Substantia nigra (tissue), 51 donors: ENCODE measurements at places on chromosomes 11 and 22.

GRCh38 chr11:9688716-9689511, 25.0 kb downstream of the SWAP70 start:
- DNase-seq: no peak

DNA sequence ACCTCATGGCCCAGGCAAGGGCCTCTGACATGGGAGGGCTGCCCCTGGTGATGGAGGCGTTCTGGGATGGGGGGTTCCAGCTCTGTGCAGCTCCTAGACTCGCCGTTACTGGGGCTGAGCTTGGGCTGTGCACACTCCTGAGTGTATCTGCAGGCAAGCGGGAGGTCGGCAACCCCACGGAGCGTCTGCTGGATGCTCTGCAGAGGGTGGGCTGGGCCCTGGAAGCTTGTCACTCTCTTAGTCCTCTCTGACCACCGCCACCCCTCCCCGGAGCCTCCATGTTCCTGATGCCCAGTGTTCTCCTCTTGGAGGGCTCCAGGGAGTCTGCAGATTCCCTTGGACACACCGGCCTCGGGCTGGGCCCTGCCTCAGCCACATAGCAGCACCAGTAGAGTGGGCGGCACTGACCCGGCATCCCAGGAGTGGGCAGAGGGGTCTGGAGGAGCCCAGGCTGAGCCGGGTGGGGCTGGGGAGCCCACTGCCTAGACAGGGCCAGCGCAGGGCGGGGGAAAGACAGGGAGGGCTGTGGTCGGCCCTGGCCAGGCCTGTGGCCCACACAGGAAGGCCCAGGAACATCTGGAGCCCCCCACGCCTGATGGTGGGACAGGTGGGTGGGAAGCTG, 20.6 kb upstream of the MUC5B start:
- no peak for DNase-seq

GRCh38 chr22:23062616-23063538, 7.4 kb upstream of the GNAZ start:
- no peak for DNase-seq

GRCh38 chr11:112100462-112100861, 13.8 kb downstream of the SDHD start:
- no peak for DNase-seq

- DNase-seq: peak; percentile 80
Measured at GRCh38 chr11:65290448-65291165, 24.1 kb upstream of the CDC42EP2 start.

DNA sequence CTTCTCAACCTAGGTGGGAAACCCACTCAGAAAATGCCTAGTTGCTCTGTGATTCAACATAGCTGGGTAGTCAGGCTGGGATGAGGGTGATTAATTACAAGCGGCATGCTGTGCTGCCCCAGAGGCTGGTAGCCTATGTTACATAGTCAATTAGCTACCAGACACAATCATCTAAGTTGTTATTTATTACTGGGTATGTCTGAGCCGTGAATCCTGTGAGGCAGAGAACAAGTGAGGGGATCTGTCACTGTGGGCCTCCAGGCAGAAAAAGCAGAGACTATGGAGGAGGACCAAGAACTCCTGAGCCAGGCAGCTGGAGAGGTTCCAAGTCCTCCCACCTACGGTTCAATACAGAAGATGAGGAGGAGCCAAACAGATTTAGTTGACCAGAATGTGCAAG, 186.6 kb upstream of the BDNF start:
- no peak for DNase-seq

DNA sequence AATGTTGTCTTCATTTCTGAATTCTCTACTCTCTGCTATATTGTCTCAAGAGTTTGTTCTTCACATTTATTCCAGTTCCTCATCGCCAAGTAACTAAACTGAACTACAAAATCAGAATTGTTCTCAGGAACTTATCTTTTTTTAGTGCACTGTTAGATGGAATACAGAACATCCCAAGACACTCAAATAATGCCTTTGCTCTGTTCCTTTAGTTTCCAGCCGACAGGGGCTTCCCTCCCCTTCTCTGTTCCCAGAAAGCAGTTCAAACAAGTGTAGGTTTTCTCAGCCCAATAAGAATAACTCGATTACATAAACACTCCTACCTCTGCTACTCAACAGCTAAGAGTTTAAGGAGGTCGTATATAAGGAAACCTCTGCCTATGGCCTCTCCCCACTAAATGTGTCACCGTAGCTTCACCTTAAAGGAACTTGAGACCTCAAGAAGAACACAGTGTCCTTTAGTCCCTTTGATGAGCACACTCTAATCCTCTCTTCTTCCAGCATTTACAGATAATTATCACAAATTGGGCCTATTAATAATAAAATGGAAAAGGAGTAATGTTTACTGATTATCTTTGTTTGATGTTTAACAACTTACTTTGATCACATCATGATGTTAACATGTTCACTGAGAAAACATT, 6.9 kb downstream of the POU2AF3 start:
- DNase-seq: no peak

GRCh38 chr22:49735411-49735900, 92.2 kb downstream of the BRD1 start:
- no peak for DNase-seq

- no peak for DNase-seq
Measured at GRCh38 chr11:11311169-11311568, 41.9 kb downstream of the CSNK2A3 start.

DNA sequence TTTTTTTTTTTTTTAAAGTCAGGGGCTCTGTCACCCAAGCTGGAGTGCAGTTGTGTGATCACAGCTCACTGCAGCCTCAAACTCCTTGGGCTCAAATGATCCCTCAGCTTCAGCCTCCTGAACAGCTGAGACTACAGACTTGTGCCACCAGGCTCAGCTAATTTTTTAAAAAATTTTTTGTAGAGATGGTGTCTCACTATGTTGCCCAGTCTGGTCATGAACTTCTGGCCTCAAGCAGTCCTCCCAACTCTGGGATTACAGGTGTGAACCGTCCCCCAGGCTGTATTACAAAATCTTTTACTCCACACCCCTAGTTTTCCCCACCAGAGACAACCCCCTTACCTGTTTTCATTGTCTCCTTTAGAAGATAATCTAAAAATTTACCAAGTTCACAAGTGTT, 1.9 kb downstream of the CCDC117 start:
- no peak for DNase-seq

DNA sequence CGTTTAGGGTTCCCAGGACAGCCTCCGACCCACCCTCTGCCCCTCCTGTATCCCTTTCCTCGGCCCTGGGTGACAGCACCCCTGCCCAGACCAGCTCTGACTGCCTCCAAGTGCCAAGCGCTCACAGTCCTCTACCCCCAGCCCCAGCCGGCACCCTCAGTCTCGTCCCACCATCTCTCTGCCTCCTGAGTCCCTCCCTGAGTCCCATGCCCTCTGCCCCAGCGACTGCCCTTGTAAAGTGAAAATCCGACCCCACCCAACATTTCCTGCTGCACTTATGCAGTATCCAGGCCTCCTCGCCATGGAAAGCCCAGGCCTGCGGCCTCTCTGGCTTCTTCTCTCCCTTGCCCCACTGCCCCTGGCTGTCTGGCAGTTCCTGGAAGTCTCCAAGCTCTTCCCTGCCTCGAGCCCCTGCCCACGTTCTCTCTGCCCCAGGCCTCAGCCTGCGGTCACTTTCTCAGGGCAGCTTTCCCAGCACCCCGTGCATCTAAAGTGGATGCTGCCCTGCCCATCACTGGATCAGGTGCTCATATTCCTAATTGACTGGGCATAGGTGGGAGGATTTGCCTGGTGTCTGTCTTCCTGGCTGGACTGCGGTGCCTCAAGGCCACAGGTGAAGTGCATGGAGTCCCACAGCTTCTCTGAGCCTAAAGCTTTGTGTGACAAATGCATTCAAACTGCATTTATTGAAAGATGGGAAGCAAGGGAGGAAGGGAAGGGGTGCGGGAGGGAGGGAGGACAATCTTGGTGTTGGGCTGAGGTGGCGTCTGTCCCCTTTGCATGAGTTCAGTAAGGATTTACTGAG, 17.7 kb upstream of the IL2RB start:
- DNase-seq: no peak
